Activated CD4-positive, CD25-positive, alpha-beta regulatory T cell treated with anti-CD3 and anti-CD28 coated beads, Interleukin-2, amount 50 U/mL, for 24 hours (primary cell): ENCODE measurements at places on chromosomes 3 and 15.

- no peak for ATAC-seq
Observed at GRCh38 chr15:33317896-33318295, 7.1 kb downstream of the RYR3 start.

GRCh38 chr3:191399918-191400317 is 61.0 kb upstream of the PYDC2 start:
- ATAC-seq = no peak

DNA sequence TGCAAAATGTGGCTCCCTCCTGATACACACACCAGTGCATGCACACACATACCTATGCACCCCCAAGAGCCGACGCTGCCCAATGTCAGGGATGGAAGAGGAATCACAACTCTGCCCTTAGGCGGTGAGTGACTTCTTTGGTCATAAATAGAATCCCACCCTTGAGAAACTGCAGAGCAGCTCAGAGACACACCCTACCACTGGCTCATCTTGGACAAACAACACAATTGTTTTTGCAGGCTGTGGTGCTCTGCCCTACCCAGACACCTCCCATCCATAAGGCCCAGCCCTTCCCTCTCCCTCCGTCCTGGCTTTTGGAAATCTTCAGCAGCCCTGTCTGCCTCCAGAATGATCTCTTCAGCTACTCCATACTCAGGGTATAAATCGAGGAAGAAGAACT is 73.8 kb upstream of the HRH1 start:
- ATAC-seq = no peak

DNA sequence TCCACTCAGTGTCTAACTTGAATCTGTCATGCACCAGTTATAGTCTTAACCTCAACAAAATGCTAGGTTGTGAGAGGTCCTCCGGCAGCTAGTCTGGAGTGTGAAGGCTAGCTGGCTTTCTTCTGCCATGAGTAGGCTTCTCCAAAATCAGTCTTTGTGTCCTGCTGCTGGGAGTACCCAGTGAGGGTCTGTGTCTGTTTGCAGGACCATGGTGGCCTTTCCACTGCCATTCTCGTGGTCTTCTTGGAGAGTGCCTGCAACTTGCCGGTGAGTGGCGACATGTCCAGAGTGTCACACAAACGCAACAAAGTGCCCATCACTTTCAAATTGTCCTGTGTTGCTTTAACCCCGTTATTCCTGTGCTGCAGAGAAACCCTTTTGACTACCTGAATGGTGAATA is 34.0 kb downstream of the ESYT3 start:
- no peak for ATAC-seq

GRCh38 chr3:194773771-194774455 is 88.2 kb downstream of the FAM43A start:
- no peak for ATAC-seq

DNA sequence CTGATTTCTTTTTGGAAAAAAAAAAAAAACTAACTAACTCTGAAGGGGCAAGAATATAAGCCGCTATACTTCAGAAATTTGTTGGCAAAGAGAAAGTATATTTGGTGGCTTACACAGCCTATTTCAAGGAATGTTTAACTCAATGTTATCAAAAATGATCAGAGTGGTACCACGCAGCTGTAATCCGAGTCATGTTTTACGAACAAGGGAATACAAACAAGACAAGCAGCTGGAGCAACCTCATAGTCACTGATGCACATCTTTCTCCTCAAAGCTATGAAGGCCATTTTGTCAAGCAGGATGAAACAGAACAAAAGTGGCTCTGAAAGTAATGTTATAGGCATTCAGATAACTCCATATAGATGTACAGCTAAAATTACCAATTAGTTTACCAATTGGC is 81.2 kb downstream of the SCAPER start:
- ATAC-seq = no peak

- no peak for ATAC-seq
Observed at GRCh38 chr15:27741226-27741860, 357.8 kb downstream of the OCA2 start.

- ATAC-seq = no peak
Observed at GRCh38 chr3:197295871-197296270, 2.5 kb downstream of the DLG1 start.

- no peak for ATAC-seq
Observed at GRCh38 chr15:101078669-101079323, 159.6 kb downstream of the LRRK1 start.

DNA sequence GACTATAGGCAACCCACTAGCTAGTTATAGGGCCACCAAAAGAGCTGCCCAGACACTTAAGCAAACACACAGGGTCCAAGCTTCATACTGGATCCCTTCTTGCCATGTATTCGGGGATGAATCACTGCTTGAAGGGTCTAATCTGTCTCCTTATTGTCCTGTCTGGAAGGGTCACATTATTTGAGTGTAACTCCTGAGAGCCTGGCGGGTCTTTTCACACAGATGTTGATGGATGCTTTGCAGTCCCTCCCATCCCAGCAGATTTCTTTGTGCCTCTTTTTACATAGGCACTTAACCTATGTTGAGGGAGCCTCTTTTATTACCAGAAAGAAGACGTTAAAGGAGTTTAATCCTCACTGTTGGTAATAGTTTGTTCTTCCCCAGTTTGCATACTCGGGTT is 56.6 kb downstream of the BBX start:
- ATAC-seq = no peak

- no peak for ATAC-seq
Observed at GRCh38 chr3:48915296-48915695, 3.3 kb upstream of the ARIH2 start.

GRCh38 chr3:38210141-38210757 is 44.9 kb downstream of the OXSR1 start:
- peak; percentile 37 for ATAC-seq

DNA sequence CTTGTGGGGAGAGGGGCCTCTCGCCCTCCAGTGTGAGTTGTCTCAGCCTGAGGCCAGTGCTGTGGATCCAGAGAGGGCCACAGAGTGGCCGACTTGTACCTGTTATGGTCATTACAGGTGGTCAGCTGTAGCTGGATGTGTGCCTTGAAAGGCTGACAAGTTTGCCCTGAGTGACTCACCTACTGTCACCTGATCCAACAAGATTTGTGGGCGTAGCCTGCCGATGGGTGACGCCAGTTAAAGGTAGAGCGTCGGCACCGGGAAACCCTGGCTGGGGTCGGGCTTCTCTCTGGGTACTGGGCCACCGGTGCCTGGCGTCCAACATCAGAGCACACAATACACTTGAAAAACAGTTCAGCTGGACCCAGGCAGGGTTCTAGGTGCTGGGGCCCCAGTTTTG is 2.8 kb upstream of the ISG20 start:
- peak; percentile 8 for ATAC-seq

DNA sequence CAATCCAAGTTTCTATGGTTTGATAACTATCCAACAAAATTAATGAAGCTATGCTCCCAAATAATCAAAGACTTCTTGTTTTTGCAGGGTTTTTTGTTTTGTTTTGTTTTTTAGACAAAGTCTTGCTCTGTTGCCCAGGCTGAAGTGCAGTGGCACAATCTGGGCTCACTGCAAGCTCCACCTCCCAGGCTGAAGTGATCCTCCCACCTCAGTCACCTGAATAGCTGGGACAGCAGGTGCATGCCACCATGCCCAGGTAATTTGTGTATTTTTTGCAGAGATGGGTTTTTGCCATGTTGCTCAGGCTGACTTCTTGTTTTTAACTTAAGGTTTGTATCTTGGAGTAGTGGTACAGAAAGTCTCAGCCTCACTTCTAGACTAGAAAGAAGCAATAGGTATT is 11.0 kb upstream of the GATM start:
- ATAC-seq = no peak

DNA sequence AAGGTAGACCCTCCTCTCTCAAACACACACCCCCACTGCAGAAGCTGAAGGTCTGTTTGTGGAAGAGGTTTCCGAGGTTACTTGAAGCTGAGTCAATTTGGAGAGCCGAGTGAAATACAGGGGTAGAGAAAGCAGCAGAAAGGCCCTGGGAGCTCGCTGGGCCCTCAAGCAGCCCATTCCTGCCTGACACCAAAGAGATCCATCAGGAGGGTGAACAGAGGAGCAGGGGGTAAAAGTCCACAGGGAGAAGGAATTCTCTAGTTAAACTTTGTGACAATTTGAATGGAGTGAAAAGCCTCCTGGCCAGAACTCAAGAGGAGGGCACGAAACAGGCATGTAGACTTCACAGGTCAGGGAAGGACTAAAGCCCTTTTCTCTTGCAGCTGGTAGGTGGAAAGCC is 13.6 kb upstream of the SLC27A2 start:
- no peak for ATAC-seq

- no peak for ATAC-seq
Observed at GRCh38 chr15:63063164-63063756, 20.7 kb downstream of the TPM1 start.

- ATAC-seq = no peak
Observed at GRCh38 chr3:110174908-110175307, 837.6 kb upstream of the DPPA4 start.

- ATAC-seq = peak; percentile 31
Observed at GRCh38 chr3:53846134-53846850, at the start of the genes CHDH and IL17RB. TSS of gene CHDH (minus strand) at chr3:53846419. CDS start at chr3:53824008, 22,411 bp downstream. TSS of gene IL17RB (plus strand) at chr3:53846568. CDS start at chr3:53846589, 21 bp downstream.

DNA sequence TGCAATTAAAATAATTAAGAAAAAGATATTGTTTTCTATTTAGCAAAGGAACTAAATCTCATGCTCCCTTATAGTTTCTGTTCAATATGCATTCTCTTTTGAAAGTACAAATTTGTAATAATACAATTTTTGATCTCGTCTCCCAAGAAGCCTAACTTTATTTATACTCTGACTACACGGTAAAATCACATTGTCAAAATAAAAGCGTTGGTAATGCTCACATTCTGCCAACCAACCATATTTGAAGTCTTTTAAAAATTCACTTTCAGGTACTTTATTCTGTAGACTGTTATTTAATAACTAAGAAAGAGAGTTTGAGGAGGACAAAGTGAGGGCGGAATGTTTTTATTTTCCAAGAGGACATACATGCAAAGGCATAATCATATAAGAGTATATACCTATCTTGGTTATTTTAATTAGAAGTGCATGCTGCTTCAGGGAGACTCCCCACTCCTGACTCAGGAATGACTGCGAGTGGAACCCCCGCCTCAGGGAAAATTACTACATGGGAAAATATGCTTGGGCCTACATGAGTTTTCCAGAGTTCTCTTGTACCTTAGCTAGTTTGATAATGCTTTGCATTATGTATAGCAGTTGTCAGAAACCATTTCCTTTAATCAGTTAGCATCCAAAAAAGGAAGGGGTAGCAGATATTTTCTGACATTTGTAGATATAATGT is 19.3 kb downstream of the MBNL1 start:
- no peak for ATAC-seq

GRCh38 chr3:47612178-47612577 is 33.5 kb upstream of the CSPG5 start:
- no peak for ATAC-seq

DNA sequence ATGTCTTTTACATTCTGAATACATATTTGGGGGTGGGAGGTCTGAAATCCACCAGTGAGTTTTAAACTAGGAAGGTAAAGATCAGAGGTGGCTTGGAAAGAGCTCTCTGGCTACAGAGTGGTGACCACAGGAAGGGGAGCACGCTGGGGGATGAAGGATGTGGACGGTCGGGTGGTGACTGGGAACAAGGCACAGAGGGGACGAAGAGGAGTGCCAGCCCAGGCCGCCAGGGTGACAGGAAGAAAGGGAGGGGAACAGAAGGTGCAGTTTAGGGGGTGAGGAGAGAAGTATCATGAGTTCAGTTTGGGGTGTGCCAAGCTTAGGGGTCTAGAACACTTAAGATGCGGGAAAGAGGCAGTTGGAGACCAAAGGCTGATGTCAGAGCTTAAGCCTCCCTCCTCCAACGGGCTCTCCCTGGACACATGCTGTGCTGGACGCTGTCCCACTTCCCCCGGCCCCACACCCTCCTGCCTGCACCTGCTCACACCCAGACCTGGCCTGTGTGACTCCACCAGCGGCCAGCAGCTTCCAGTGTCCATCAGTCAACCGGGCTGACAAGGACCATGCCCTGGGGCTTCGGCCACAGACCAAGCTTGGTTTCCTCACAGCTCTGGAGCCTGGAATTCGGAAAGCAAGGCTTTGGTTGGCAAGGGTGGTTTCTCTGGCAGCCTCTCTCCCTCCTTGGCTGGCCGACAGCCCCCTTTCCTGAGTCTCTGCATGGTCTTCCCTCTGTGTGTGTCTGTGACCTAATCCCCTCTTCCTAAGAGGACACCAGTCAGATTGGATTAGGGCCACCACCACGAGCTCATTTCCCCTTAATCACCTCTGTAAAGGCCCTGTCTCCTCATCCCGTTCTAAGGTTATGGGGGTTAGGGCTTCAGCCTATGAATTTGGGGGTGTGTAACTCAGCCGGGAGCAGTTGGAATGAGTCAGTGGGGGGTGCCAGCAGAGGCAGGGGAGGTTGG is 120.4 kb upstream of the IQSEC1 start:
- no peak for ATAC-seq

DNA sequence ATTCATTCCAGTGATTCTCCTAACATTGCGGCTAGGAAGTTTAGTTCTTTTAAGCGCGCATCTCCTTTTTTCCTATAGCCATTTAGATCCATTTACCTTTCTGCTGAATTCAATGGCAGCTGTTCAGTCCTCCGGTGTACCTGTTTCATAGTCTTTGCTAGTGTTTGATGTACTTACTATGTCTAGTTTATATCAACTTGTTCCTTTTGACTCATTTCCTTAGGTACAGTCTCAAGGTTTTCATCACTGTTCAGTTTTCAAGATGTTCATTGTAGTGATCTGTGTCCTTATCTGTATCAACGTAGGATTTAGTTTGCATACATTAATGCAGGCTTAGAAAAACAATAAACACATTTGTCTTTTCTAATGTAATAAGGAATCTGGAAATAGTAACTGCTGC is 59.0 kb upstream of the MBNL1 start:
- peak; percentile 66 for ATAC-seq

DNA sequence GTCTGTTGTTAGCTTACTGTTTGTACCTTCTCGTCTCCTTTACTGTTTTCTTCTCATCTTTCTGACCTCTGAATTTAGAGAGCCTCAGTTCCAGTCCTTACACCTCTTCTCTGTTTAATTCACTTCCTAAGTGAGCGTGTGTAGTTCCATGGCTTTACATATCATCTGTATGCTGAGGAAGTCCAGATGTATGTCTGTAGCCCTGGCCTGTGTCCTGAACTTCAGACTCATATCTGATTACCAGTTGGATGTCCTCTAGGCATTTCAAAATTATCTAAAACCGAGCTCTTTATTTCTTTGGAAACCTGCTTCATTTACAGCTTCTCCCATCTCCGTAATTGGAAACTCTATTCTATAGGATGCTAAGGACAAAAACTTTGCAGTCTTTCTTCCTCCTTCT is 75.8 kb downstream of the MAP2K5 start:
- ATAC-seq = no peak

DNA sequence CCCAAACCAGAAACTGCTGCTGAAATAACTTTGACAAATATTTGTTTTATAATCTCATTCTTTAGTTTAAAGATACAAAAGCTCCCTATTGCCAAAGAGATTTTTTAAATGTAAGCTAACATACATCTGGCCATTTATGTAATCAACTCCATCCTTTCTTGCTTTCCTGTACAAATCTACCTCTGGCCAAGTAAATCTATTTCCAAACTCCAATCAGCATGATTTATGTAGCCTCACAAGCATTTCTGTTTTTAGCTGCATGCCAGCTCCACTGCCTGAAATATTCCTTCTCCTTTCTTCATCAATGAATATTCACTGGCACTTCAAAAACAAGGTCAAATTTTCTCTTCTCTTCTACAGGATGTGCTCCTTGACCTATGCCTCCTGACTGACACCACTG is 80.0 kb downstream of the SHOX2 start:
- ATAC-seq = no peak
